ENCODE measurements at places on chromosomes 5 and 9.

DNA sequence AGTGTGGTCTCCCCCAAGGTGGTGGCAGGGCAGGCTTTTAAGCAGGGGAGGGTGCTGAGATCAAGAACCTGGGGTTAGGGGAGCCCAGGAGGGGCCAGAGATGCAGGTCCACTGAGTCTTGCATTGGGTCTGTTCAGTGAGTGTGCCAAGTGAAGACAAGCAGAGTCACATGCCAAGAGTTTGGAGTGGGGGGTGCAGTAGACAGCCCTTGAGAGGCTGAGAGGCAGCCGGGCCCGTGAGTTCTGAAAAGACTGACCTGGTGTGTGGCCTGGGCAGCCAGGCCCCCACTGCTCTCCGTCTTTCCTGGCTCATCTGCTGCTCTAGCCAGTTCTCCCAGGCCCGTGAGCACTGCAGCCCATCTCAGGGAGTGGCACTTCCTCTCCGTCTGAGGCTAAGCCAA, 120.0 kb downstream of the DAB2IP start:
- no peak for DNase-seq

GRCh38 chr5:118211606-118212005, 776.7 kb downstream of the DTWD2 start:
- no peak for DNase-seq

DNA sequence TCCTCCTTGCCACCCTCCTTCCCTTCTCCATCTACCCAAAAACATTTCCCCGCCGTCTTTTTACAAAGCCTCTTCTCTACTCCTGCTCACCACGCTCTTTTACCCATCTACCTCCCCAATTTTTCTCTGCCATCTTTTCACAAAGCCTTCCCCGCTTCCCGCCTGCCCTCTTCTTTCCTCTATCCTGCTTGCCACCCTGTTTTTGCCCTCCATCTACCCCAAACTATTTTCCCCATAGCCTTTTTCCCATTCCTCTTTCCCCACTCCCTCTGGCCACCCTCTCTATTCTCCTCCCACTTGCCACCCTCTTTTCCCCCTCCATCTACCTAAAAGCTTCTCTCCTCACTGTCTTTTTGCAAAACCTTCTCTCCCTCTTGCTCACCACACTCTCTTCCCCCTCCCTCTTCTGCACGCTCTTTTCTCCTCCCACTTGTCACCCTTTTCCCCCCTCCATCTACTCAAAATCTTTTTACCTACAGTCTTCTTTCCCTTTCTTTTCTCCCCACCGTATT, 19.4 kb upstream of the TRIM52 start:
- DNase-seq: no peak

DNA sequence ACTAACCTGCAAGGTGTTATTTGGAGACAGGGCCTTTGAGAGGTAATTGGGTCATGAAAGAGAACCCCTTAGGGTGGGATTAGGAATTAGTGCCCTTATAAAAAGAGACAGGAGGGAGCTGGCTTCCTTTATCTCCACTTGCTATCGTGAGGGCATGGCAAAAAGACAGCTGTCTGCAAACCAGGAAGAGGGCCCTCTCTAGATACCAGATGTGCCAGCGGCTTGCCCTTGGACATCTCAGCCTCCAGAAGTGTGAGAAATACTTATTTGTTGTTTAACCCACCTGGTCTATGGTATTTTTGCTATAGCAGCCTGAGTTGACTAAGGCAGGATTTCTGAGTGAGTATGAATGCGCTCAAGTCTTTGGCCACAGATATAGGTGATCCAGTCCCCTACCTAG, 978 bp upstream of the RGS14 start:
- DNase-seq: no peak

DNA sequence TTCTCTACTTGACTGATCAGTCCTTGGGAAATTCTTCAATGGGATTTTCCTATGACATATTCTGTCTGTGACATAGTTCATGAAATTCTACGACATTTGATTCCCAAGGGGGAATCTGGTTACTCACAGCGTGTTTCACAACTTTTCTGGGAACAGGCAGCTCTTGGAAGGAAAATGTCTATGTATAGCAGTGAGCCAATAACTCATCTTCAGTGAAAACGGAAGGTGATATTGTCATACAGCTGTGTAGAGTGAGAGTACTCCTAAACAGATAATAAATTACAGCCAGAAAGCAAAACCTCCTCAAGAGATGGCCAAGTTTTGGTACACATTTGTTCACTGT, 91.4 kb downstream of the C9orf152 start:
- peak; percentile 89 for DNase-seq

DNA sequence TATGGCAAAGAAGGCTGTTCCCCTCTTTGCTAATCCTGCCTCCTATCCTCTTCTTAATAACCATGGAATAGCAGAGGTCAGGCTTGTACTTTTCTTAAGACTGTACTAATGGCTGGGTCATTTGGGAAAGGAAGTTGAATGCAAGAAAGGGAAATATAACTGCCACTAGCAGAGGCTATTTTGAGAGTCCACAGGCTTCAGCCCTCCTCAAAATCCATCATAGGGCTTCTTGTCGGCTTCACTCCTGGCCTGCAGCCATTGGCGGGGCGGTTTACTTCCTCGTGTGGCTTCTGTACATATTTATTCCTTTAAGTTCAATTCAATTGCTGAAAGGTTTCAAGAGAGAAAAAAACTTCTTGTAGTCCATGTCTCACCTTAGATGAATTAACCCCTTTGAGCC, 2.8 kb upstream of the PARP8 start:
- no peak for DNase-seq

- DNase-seq: no peak
Measured at GRCh38 chr5:29277642-29278041, 1915.8 kb upstream of the CDH6 start.

DNA sequence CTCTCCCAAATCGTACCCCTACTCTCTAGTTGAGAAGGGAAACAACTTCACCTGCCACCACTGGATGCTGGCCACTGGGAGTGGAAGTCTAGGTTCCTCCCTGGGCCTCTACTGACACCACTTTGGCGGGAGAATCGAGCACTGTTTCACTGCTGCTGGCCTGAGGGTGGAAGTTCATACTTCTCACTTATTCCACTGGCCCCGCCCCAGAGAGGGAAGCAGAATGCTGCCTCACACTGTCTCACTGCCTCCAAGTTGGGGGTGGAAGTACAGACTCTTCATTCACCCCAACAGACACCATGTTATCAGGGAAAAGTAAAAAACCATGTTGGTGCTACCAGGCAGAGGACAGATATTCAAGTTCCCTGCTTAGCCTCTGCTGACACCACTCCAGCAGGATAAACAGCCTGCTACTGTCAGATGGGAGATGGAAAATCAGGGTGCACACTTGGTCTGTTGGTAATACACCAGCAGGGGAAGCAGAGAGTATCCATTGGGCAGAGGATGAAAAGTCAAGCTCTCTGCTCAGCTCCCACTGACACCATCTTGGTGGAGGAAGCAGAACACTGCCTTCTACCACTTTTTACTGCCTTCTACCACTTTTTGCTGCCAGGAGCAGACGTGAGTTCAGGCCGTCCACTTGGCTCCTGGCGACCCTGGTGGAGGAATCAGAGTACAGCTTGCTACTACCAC, 159.4 kb downstream of the SIL1 start:
- DNase-seq: no peak

GRCh38 chr9:133275105-133276000, at the start of gene ABO:
Gene ABO, minus strand, starts transcription at chr9:133275201.
- DNase-seq: no peak

DNA sequence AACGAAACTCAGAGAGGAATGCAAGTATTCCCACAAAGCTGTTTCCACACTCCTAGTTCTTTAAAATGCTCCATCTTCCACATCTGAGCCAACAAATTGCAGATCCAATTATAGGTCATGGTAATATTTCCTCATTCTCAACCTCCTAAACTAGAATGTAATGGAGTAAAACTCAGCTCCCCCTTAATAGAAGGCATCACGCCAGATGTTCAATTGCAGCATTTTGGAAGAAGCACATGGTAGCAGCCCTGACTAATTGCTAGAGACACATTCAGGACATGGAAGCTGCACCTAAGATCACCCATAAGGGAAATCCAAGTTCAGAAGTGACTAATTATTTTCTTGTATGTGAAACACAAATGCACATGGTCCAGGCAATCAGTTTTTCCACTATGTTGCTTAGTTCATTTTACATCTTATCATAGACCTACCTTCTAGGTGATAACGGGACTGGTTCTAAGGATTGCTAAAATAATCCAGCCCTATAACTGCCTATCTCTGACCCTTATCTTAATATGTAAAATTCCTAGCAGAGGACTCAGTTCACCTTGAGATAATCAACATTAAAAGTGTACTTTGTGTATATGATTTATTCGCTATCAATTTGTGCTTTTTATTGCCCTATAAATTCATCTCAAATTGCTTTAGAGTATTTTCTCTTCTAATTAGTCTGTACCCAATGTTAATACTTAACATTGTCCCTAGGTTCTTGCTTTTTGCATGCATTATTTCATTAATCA, 75.1 kb downstream of the GABRB2 start:
- no peak for DNase-seq

GRCh38 chr5:175520321-175520720, 42.0 kb downstream of the SFXN1 start:
- DNase-seq: no peak

DNA sequence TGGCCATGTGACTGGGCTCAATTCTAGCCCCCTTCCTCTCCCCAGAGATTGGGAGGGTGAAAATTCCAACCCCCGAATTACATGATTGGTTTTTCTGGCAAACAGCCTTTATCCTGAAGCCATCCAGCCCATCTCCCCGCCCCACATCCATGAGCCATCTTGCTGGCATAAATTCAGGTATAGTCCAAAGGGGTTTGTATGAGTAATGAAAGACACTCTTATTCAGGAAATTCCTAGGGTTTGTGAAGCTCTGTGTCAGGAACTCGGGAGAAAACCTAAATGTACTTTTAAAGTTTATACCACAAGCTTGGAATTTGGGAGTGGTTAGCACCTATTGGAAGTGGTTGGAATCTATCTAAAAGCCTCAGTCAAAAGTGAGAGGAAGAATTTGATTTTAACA, 80.6 kb upstream of the SIMC1 start:
- peak; percentile 62 for DNase-seq

GRCh38 chr5:36883894-36884462, 7.4 kb downstream of the NIPBL start:
- DNase-seq: no peak

- DNase-seq: no peak
Measured at GRCh38 chr5:109767184-109767995, 77.7 kb downstream of the MAN2A1 start.

DNA sequence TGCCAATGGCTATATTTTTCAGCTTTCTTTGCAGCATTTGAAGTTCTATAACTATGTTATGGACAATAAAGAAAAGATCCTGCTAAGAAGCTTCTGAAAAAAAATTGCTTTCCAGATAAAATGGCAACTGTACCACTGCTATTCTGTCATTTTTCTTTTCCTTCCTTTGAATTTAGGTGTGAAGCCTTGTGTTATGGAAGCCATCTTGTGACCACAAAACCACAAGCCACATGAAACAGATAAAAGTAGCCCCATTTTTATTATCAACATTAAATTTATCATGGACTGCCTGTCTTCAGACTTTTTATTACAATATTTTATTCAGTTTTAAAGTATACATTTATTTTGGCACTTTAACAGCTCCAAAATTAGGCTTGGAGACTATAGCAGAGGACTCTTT, 289.9 kb upstream of the ACTBL2 start:
- no peak for DNase-seq

- DNase-seq: no peak
Measured at GRCh38 chr9:112900901-112901300, 10.2 kb upstream of the SLC46A2 start.

- DNase-seq: no peak
Measured at GRCh38 chr9:110104261-110104809, 103.6 kb downstream of the C9orf152 start.

GRCh38 chr5:1749346-1750124, 50.1 kb downstream of the MRPL36 start:
- DNase-seq: no peak

DNA sequence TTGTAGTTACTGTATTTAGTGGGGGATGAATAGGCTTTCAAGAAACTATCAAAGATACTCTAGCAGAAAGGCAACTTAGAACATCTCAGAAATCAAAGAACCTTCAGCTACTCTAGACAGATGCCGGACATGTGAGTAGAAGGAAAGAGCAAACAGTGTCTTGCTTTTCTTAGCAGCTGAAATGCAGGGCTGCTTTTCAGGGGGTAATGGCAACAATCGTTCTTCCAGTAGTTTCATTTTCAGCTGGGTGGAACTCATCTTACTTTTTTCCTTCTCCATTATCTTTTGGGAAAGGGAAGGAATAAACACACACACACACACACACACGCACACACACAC, 281.6 kb downstream of the CRB2 start:
- no peak for DNase-seq

DNA sequence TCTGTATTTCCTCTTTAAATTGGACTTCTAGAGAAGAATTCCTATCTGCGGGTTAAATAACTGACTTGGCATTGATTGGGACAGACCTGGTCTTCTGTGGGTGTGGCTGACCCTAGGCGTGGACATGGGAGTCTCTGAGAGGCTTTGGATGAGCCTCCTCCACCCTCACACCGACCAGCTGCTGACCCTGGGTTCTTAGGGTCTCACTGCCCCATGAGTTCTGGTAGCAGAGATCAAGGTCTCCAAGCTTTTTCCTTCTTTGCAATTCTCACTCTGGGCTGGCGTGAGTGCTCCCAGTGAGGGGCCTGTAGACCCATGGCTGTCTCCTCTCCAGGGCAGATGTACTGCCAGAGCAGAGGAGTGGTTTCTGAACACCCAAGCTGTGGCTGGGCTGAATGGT, 41.6 kb upstream of the PITX1 start:
- DNase-seq: no peak

- no peak for DNase-seq
Measured at GRCh38 chr9:106218427-106218826, 524.1 kb downstream of the TMEM38B start.

DNA sequence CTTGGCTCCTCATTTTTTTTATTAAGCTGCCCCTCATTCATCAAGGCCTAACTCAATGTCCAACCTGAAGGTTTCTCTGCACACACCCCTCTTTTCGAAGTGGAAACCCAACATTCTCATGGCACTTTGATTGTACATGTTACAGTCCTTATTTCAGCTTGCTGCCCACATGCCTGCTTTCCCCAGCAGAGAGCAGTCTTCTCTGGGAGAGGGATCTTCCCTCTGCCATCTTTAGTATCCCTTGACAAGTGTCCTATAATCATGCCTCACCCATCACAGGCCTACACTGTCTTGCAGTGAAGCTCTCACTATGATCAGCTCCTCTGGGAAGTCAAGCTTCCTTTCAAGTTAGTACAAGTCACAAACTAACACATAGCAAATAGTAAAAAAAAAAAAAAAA, 175.1 kb downstream of the ACER2 start:
- DNase-seq: no peak
